ENCODE measurements at places on chromosomes 3 and 15.

DNA sequence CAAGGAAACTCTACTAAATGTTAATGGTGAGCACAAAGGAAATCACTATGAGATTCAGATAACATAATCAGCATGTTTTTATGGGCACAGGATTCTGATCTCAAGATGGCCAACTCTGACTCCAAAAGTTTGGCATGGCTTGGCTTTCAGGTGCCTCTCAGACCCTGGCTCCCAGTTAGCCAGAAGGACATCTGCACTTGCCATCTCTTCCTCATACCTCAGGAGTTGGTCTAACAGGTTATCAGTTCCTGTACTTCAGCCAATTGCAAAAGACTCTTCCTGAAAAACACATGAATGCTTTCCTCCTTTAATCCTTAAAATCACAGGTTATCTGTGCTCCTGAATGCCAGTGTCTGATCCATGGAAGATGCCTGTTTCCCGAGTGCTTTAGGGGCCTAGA, 25.0 kb downstream of the TMPRSS7 start:
- DNase-seq, result no peak

DNA sequence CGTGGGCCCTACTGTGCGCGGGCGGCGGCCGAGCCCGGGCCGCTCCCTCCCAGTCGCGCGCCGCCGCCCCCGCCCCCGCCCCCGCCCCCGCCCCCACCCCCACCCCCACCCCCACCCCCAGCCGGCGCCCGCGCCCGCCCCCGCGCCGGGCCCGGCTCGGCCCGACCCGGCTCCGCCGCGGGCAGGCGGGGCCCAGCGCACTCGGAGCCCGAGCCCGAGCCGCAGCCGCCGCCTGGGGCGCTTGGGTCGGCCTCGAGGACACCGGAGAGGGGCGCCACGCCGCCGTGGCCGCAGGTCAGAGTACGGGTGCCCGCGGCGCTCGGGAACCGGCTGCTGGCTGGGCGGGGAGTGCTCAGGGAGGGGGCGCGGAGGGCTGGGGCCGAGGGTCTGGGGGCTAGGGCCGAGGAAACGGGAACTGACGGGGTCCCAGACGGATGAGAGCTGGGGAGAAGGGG, 1.1 kb upstream of the PPARG start:
- no peak for DNase-seq

DNA sequence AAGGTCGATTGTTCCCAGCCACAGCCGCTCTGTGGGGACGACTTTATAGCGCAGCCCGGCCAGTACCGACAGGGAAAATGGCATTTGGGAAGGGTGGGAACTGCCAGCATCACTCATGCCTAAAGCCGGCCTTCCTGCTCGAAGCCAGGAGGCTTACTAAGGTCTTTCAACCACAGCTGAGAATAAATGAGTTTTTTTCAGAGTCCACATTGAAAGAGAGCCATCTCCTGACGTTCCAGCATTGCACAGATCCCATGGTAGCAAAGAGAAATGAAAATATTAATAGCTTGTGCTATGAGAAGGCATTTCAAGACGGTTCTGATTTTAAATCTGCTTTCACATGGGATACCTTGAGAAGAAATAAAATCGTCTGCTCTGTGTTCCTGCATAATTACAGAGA, 230.2 kb upstream of the IGF1R start:
- DNase-seq, result no peak

DNA sequence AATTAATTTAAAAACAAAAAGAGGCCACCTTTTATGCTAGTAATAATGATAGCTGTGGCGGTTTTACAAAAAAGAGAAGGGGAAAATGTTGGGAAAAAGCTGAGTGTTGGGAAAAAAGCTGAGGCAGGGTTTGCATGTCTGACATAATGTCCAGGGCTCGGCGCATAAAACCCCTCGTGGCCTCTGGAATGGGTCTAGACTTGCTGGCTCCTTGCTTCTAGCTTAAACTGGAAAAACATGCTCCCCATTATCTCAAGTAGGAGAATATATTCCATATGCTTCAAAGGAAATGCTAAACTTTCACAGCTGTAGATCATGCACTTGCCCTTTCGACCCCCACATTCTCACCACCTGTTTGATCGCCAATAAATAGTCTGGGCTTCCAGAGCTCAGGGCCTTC, 53.0 kb downstream of the CYP19A1 start:
- DNase-seq, result no peak

DNA sequence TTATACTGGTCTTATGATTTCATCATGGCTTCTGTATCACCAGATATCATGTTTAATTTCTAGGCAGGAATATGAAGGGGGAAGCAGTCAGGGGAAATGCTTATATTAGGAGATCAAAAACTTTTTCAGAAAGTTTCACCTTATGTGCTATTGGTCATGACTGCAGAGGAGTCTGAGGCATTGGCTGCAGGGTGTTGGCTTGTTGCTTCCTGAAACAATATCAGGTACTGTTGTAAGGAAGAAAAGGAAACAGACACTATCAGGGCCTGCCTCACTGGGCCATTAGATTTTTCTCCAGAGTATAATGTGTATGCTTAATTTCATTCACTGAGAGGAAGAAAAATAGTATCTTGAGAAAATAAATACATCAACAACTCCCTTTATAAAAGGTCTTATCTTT, 34.7 kb downstream of the LEKR1 start:
- no peak for DNase-seq

DNA sequence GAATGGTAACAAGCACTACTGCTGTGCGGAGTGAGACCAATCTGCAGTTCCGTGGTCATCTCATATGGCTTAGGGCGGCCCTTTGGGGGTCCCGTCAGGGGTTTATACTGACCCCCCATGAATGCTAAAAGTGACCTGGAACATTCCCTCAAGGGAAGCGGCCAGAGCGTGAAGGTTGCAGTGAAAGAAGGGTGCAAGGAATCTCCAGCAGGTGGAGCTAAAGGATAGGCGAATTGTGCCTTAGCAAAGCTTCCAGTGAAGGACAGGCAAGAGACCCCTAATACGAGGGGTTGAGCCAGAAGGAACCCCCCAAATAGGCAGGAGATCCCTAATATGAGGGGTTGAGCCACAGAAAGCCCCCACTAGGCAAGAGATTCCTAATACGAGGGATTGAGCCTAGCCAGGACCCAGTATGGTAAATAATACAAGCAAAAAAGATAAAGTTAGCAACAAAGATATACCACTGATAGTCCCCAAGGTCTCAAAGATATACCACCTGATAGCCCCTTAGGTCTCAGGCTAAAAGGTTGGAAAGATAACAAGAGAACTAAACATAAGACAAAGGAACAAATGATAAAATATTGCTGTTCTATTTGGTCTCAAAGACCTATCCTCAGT, 32.8 kb downstream of the ZNF589 start:
- DNase-seq, result no peak

DNA sequence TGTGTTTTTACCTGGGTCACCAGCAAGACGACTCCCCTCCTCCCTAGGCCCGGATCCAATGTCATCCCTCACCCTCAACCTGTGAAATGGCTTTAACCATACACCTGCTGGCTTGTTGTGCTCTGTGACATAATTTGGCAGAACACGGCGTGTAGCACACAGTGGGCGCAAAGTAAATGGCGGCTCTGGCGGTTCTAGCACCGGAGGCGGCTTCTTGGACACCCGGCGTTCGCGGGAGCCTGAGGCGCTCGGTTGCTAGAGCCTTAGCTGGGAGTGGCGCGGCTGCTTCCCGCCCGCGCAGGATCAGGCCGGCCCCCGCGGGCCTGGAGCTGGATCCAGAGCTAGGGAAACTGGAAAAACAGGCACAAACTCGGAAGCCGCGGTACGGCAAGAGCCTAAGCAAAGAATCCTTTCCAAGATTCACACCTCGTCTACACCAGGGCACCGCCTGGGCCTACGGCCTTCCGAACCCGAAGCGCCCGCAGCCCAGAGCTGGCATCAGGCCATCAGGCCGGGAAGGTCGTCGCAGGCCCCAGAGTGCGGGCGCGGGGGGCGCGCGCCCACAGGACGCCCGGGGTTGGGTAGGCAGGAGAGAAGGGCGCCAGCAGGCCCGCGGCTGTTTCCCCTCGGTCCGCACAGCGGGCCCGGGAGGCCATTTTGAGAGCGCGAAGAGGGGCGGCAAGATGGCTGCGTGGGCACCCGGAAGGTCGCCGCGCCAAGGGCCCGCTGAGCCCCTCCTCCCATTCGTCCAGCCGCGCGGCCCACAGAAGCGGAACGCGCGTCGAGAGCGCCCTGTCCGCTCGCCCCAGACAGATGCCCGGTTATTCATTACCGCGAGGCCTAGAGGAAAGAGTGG, 43.9 kb upstream of the POLG start:
- no peak for DNase-seq

- DNase-seq, result no peak
Observed at GRCh38 chr3:111768571-111769100, 90.4 kb upstream of the PHLDB2 start.

DNA sequence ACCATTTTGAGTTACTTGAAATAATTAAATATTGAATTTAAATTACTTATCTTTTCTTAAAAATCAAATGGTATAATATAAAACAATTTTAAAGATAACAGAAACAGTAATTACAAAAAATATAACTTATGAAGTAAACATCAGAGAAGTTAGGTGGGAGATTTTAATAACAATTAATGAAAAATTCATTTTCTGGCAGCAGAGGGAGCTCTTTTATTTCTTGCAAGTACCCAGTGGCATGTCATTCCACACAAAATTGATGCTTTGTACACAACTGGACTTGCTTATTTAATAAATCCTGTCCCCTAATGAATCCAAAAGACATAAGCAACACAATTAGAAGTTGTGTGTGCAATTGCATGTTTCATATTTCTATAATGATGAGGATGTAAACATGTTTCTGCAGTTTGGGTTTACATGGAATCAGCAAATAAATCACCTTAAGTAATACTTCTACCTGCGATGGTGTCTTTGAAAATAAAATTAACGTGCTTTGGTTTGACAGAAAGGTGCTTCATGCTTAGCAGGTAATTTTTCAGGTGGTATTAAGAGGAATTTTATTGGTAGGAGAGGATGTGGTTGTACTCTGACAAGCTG, 861.3 kb downstream of the ZPLD1 start:
- no peak for DNase-seq

DNA sequence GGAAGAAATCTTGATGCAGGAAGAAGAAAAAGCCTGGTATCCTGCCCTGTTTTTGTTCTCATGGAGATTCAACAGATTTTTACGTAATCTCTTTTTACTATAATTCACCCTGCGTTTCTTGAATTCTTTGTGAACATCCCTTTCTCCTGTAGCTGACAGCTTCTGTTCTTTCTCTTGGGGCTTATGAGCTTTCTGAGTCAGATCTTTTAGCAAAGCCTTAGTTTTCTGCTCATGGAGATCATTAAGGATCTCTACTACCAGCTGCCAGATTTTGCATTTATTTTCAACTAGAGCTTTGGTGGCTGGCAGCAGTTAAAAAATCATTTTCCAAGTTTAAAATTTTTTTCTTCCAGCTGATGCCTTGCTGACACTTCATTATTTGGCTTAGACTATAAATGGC, 51.6 kb downstream of the MOBP start:
- no peak for DNase-seq

GRCh38 chr3:11060500-11061251, 68.1 kb downstream of the SLC6A1 start:
- DNase-seq, result peak; percentile 24

DNA sequence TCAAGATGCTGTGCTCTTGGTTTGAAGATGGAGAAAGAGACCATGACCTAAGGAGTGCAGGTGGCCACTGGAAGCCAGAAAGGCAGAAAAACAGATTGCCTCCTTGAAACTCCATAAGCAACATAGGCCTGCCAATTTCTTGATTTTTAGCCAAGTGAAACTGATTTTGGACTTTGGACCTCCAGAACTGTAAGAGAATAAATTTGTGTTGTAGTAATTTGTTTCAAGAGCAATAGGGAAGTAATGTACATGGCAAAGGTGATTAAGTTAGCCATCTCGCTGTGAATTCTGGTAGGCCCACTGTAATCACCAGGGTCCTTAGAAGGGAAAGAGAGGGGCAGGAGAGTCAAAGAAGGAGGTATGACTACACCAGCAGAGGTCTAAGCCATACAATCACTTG, 238.8 kb downstream of the CNTN3 start:
- DNase-seq, result no peak

- no peak for DNase-seq
Observed at GRCh38 chr15:62854420-62855084, 188.0 kb upstream of the TPM1 start.

DNA sequence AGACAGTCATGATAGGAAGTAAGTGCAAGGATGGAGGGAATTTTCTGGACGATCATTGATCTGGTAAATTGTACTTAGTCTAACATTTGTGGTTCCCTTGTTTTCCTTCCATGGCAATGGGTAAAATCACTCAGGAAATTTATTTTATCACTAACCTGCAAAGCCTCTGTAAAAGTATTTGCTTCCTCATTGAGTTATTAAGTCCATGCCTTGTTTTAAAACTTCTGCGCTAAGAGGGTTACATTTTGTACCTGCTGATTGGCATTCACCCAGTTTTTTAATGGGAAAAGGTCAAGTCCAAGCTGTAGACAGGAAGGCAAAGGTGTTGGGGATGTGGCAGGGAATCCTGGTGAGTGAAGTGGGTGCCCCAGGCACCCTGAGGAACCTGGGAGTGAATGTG, 146.2 kb upstream of the NR2F2 start:
- DNase-seq, result no peak

DNA sequence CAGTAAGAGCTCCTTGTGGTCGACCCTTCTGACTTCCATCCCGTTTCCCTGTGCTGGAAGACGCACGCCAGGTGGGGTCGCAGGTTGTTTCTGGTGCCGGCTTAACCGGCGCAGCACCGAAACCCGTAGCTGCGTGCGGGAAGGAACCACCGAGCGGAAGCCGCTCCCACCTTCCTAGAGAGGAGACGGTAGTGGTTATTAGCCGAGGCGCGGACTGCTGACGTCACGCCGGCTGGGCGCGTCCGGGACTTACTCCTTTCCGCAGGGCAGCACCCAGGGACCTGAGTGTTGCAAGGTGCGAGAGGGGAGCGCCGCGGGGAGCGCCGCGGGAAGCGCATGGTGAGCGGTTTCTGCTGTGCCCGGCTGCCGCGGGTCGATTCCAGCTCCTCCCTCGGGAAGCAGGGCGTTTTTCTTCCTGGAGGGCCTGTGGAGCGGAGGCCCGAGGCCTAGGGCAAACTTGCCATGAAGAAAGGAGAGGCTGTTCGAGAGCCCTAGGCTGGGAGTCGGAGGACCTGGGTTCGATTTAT, at the start of gene ZNF501:
TSS of gene ZNF501 (plus strand) at position 252 of the 527 bp plus-strand sequence. CDS start 4,787 bp downstream, outside the sequence.
- DNase-seq, result peak; percentile 71

DNA sequence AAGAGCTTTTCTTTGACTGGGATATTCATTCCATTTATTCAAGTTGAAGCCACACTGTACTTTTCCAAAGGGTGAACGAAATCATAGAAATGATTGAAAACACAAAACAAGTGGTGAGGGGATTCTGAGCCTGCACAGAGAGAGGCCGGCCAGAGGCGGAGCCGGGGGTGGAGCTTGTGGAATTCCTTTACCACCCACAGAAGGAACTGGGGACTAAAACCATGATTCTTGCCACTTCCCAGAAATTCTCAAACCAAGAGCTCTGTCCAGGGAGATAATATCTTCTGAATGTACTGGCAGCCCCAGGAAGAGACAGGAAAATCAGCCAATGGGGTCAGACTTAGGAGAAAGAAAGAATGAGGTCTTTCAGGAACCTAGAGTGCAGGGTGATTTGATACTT, 20.8 kb downstream of the FBN1 start:
- DNase-seq, result no peak

GRCh38 chr3:45509038-45509767, 85.3 kb upstream of the LIMD1 start:
- DNase-seq, result peak; percentile 26
